ENCODE measurements at places on chromosomes 6 and 20.

DNA sequence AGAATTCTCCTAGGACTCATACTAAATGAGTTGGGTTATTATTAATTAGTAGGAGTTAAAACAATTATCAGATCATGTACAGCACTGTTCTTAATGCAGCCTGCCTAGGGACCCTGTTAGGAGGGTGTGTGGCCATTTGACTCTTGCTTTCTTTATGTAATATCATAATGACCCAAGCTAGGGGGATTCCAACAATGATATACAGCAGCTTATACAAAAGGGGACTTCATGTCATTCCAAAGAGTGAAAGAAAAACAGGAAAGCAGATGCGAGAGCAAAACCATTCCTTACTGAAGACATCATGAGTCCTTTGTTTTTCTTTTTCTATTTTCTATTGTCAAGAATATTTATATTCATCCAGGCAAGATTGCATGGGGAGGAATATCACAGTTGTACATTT lies 455.2 kb downstream of the PLCB1 start:
- no peak for DNase-seq

DNA sequence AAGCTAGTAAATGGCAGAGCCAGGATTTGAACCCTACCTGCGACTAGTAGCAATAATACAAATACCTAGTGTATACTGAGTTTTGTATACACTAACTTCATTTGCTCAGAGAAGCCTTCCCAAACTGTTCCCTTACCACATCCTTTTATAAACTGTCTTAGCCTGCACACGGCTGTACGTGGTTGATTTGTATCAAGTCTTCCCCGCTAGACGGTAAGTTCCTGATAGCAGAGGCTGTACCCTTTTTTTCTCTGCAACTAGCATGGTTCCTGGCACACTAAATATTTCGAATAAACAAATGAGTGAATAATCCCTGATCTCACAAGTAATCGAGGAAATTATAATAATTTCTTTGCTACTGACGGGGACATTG lies 636 bp downstream of the RTF2 start:
- DNase-seq: no peak

- DNase-seq: no peak
These were observed 182.6 kb downstream of the CDKAL1 start for GRCh38 chr6:20716865-20717264.

- DNase-seq: no peak
These were observed 36.8 kb downstream of the PMEPA1 start for GRCh38 chr20:57672953-57673575.

- DNase-seq: peak; percentile 32
These were observed 89.7 kb downstream of the INSM1 start for GRCh38 chr20:20457392-20458126.

DNA sequence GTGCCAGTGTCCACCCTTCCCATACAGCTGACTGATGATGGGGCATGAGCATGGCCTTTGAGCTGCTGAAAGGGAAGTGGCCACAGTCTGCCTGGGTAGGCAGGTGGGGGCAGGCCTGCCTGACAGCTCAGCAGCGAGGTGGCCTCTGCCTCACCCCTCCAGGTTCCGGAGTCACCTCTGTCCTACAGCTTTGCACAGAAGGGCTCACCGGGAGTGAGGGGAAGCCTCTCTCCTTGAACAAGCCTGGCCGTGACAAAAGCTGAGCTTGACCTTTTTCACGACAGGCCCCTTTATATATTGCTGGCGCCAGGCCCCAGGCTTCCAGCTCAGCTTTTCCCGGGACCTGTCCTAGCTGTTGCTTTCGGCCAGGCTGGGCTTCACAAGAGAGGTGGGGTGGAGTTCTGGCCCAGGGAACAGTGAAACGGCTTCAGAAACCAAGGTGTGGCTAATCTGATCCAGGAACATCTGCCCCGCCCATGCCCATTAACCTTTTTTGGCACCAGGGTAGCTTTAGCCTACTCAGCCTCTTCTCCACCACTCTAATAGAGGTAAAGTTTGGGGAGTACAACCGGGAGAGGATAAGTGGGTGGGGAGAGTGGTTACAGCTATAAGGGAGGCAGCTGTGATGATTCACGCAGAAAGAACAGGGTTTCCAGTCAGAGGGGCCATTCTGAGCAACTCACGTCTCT lies 42.9 kb downstream of the C6orf132 start:
- peak; percentile 38 for DNase-seq

DNA sequence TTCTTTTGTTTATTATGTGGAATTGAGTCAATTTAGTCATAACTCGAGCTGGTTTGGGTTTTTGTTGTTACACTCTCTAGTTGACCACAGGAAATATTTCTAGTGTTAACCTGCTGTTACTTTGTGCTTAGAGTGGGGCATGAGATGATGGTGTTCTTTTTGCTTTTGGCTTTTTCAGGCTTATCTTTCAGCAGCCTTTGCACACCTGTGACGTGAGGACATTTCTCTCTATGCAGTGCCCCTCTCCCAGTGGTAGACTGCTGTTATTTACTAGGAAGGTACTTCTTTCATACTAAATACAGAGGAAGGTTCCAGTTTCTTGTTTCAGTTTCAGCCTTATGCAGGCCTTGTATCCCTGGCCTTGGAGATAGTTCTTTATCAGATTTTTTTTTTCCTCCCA lies 766.8 kb upstream of the MAN1A1 start:
- no peak for DNase-seq

DNA sequence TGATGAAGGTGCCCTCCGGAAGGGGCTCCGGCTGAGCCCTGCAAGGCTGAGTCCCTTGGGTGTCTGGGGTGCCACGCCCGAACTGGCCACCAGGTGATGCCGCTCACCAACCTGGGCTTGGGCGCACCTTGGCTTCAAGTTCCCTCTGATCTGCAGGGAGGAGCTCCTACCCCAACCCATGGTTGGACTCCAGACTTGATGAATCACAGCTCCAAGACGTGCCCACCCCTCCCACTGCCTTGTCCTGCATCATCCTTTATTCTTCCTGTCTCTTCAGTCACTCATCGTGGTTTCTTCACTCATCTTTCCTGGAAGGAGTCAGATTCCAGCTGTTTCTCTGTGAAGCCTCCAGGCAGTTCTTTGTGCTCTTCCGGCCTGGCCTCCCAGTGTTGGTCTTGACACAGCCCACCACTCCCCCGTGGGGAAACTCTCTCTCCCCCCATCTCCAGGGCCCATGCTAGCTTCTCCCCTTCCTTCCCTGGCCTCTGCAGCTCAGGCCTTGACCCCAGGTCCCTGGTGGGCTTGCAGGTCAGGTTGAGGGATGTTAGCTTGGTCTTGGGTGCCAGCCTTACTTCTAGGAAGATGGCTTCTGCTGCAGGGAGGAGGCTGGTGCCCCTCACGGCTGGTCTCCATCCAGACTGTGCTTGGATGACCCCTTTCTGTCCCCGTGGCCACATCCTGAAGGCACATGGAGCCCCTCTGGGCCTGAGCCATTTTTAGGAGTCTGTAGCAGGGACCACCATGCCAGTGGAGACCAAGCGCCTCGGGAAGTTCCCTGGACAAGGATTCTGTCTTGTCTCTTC lies 2.6 kb upstream of the ZBP1 start:
- DNase-seq: peak; percentile 64

GRCh38 chr6:140956571-140957369 lies 1176.0 kb upstream of the GJE1 start:
- no peak for DNase-seq

- DNase-seq: peak; percentile 28
These were observed 140.1 kb downstream of the NRN1 start for GRCh38 chr6:5866547-5867051.

- peak; percentile 95 for DNase-seq
These were observed 60.1 kb upstream of the ZNF184 start for GRCh38 chr6:27532820-27533538.

DNA sequence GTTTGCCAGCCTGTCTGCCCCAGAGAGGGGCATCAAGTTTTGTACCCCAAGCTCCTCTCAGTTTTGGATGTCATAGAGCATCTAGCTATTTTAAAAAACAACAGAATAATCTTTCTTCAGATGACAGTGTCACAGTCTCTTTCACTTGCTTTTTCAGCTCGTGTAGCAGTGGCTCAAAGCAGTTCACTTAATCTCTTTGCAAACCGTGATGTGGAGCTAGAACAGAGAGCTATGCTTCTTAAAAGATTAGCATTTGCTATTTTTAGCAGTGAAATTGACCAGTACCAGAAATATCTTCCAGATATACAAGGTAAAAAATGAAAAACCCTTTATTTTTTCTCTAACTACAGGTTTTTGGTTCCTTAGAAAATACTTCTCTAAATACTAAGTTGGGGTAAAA lies 37.3 kb downstream of the PGM3 start:
- DNase-seq: no peak

DNA sequence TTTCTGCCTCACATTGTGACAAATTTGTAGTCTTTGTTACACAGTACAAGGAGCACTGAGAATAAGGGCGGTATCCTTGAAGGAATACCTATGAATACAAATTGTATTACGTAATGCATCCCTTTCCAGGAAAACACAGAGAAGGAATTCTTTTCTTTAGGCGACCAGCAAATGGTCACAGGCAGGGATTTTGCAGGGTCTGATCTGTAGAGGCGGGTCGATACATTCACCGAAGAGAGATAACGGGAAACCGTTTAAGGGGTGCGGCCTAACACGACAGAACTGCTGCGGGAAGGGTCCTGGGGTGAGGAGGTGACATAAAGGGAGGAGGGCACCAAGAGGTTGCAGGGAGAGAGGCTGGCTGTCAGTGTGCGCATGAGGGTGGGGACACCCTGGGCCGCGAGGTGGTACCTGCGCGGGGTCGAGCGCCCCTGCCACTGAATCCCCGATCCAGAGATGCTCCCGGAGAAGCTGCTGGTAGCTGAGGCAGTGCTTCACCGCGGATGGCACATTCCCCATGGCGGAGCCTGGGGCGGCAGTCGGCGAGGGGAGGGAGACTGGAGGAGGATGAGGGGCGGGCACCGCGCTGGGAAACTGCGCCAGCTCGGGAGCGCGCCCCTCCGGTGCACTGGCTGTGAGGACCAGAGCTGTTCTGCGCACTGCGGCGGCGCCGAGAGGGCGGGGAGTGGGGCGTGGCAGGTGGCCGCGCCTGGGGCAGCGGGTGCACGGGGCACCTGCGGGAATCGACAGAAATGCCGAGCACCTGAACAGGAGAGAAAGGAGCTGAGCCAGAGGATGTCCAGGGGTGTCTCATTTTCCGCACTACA lies at the start of gene HMGCLL1:
HMGCLL1 (minus strand) TSS at position 656 of the 827 bp plus-strand sequence; CDS start at position 519, 137 bp downstream.
- DNase-seq: peak; percentile 76

DNA sequence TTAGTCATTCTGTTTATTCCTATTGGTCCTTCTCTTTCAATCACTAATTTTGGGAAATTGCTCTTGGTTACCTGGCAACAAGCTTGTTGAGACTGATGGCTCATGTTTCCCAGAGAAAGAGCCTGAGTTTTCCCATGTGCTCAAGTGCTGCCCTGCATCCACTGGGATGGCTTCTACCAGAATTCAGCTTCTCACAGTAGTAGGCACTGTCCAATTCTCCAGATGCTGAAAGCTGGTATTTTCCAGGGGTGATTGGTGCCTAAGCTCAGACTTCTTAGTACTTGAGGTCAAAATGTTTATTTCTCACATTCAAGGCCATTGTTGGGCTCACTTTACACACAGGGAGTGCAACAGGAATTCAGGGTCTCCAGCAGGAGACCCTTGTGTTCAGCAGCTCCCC lies 29.1 kb upstream of the SLC2A12 start:
- no peak for DNase-seq

GRCh38 chr20:23152902-23153301 lies 66.8 kb upstream of the CD93 start:
- DNase-seq: no peak

GRCh38 chr20:15241681-15242080 lies 904.3 kb upstream of the FLRT3 start:
- no peak for DNase-seq

- DNase-seq: no peak
These were observed 888 bp downstream of the DYNLRB1 start for GRCh38 chr20:34517114-34517505.

DNA sequence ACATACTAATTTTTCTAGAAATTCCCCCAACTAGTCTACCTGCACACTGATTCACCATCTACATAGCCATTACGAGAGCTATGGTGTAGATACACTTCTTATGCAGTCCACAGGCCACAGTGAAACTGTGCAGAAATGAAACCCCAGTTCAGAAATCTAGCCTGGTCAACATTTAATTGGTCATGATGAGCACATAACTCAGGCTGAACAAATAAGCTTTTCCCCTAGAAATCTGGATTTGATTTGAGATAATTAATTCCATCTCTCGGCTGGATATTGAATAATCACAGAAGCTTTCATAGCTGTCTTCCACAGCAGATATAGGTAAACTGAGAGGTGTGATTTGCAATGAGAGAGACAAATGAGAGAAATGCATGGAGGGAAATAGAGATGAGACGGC lies 22.6 kb upstream of the TINAG start:
- DNase-seq: no peak

DNA sequence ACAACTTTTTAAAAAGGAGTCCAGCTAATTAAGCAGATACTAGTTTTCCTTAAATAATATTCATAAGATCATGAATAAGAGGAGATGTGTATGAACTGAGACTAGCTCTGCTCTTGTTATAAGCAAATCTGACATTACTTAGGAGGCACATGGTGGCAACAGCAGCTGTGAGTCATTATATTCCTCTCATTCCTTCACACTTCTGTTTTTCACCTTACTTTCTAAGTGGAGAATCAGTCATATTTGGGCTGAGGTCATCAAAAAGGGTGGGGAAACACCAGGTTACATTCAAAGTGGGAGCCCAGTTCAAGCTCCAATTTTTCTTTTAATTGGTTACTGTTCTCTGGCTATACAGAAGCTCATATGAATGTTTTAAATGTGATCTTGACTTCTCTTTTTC lies 6.0 kb upstream of the RIPPLY2 start:
- DNase-seq: no peak

- no peak for DNase-seq
These were observed 201.4 kb downstream of the IBTK start for GRCh38 chr6:82045965-82046756.

- no peak for DNase-seq
These were observed 10.8 kb downstream of the NTSR1 start for GRCh38 chr20:62719250-62719935.

- DNase-seq: no peak
These were observed 4.4 kb downstream of the ENPP4 start for GRCh38 chr6:46134216-46134615.

DNA sequence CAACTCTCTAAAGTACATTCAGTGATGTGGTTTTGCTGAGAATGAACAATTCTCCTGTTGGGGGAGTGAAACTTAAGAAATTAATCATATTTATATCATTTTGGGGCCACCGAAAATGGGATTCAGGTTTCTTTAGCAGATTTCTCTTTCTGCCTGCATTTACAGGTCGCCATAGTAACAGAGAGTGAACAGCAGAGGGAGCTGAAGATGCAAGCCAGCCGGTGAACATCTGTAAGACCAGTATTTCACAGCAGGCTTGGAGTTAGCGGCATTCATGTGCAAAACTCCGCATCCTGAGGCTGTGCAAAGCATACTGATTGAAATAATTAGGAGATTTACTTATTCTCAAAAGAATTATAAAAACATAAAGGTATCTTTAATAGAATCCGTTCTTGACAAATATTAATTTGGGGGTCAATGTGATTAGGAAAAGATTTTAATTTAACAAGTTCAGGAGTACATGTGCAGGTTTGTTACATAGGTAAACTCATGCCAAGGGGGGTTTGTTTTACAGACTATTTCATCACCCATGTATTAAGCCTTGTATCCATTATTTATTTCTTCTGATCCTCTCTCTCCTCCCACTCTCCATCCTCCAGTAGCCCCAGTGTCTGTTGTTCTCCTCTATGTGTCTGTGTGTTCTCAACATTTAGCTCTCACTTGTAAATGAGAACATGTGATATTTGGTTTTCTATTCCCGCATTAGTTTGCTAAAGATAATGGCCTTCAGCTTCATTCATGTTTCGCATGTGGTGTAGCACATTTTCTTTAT lies 17.8 kb upstream of the HSF2 start:
- DNase-seq: peak; percentile 51

All from ACHN (cell line).